ENCODE measurements at places on chromosomes 16 and 17.
A peak's percentile ranks its signal among the peaks of the same experiment; 100 is the strongest.

DNA sequence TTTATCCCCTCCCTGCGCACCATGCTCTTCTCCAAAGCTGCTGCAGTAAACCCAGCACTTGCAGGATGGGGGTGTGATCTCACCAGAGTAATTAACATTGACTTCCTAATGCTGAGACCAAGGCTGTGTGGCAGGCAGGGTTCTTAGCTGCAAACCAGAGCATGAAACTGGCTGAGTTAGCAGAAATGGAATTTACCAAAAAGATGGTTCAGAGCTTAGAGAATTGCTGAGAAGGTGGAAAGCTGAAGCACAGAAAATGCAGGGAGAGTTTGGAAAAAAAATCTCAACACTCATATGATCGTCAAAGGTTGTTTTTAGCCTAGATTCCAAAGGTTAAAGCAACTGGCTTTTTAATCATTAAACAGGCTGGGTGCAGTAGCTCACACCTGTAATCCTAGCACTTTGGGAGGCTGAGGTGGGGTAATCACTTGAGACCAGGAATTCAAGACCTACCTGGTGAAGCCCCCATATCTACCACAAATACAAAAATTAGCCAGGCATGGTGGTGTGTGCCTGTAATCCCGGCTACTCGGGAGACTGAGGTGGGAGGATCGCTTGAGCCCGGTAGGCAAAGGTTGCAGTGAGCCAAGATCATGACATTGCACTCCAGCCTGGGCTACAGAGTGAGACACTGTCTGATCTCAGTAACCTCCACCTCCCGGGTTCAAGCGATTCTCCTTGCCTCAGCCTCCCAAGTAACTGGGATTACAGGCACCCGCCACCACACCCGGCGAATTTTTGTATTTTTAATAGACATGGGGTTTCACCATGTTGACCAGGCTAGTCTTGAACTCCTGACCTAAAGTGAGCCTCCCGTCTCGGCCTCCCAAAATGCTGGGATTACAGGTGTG is 6.0 kb upstream of the TXNDC11 start:
- no peak for DNase-seq

DNA sequence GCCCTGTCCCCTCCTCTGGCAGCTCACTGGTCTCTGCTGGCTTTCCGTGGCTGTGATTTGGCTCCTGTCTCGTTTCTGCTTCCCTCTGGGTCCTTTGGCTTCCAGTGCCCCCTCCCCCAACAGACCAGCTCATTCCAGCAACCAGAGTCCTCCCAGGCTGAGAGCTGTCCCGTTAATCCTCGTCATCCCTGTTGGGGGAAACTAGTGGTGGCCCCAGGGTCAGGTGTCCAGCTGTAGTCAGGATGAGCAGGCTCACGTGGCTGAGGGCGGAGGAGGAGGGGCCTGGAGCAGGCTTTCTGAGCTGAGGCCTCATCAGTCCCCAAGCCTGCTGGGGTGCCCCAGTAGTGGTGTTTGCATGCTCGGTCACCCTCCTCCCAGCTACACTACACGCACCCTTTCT is 10.7 kb upstream of the CBX4 start:
- no peak for DNase-seq

- DNase-seq, result no peak
Measured at GRCh38 chr17:50916708-50917417, 50.7 kb upstream of the TOB1 start.

DNA sequence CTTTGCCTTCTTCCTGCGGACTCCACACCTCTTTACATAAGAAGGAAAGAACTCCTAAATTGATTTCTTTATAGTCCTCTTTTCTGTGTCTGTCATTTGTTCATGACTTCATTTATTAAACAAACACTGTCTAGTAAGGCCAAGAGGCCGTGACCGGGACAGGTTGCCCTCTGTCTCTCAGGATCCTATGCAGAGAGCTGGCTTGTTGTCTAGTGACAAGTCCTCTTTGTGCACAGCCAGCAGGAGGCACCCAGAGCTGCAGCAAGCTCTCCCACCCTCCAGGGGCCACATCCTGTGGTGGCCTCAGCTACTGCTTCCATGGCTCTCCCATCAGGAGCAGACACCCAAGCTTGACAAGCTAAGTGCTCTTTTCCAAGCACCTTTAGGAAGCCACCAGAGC is 50.6 kb downstream of the PLD6 start:
- DNase-seq, result no peak

GRCh38 chr17:57459286-57459915 is 203.1 kb downstream of the MSI2 start:
- peak; percentile 76 for DNase-seq

GRCh38 chr17:266701-267667 is 85.5 kb upstream of the DOC2B start:
- DNase-seq, result no peak

DNA sequence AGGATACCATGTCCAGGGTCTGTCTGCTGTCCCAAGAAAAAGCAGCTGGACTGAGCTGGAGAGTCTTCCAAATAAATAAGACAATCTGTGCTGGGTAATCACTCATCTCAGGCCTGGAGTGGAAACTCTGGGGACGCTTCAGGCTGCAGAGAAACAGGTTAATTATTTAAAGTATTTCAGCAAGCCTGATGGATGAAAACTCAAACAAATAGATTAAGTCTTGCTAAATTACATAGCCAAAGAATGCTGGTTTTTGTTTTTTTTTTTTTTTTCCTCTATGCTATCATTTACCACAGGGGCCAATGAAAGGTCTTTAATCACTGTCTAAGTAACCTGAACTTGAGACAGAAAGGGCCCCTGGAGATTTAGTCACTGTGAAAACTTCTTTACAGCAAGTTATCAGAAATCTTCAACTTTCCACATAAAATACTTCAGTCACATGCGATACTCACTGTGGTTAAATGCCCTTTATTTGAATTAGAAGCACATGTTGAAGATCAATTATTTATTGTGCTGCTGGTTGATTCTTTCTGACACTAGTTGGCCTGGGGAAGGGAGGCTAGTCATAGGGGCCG is 31.0 kb upstream of the KCNJ2 start:
- DNase-seq, result peak; percentile 2

DNA sequence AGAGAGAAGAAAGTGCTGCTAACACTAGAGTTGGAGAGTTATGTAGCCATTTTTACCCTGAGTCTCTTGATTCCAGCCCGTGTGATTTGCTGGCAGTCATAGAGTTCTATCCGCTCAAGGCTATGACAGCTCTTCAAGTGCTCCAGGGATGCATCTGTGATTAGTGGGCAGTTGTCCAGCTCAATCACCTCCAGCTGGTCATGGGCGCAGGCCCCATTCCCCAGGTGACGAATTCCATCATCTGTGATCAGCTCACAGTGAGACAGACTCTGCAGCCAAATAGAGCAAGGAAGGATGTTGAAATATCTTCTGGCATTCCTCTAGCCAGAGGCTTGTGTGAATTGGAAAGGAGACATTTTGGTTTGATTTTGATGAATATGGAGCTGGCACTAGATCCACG is 38.4 kb upstream of the STAC2 start:
- no peak for DNase-seq

- no peak for DNase-seq
Measured at GRCh38 chr16:24344784-24345183, 88.6 kb downstream of the CACNG3 start.

- no peak for DNase-seq
Measured at GRCh38 chr16:20881503-20881878, 18.7 kb downstream of the DCUN1D3 start.
